Right renal pelvis (tissue), 4 donors: ENCODE measurements at places on chromosomes 3 and 15. TPM values are rescaled to one million over a fixed set of nuclear protein-coding genes. Genes with fewer than 3 reads are reported as not detected.
A peak's percentile ranks its signal among the peaks of the same experiment; 100 is the strongest.

Gene GCSAM
- 1.4 TPM for polyA plus RNA-seq

GRCh38 chr3:9290566-9290965 lies 41.1 kb upstream of the SRGAP3 start:
- DNase-seq = no peak

DNA sequence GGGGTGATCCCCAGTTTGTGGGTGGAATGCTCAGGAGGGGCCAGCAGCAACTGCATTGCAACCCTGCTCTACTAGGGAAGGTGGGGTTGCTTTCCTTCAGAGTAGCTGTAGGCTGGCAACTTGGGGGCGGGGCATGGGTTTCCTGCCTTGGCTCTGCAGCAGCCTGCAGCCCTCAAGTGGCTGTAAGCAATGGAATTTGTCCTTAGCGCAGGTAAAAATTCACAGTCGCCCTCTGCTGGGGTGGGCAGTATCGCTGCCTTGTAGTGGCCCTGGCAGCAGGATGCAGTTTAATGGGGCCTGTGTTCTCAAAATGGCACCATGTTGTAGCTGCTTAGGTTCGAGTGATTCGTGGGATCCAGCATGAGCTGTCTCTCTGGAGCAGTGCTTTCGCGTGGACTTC lies 29.8 kb downstream of the STT3B start:
- no peak for DNase-seq

Gene IQCB1
- polyA plus RNA-seq = 30.2 TPM

Gene KIF7
- polyA plus RNA-seq = 10.3 TPM

GRCh38 chr3:137204409-137204808 lies 246.6 kb downstream of the IL20RB start:
- no peak for DNase-seq

GRCh38 chr3:46143951-46144473 lies 64.1 kb downstream of the CCR1 start:
- DNase-seq = no peak

Gene GRM7
- 2.8 TPM for polyA plus RNA-seq

GRCh38 chr15:36108541-36108940 lies 470.9 kb upstream of the CDIN1 start:
- DNase-seq = no peak

GRCh38 chr3:94176988-94177745 lies 114.3 kb downstream of the NSUN3 start:
- DNase-seq = no peak

GRCh38 chr3:189041482-189042090 lies 130.2 kb upstream of the TPRG1 start:
- peak; percentile 17 for DNase-seq

Gene SLC6A1
- polyA plus RNA-seq = 1.2 TPM

- DNase-seq = peak; percentile 54
Measured at GRCh38 chr15:65184305-65184867, 756 bp downstream of the CLPX start.

DNA sequence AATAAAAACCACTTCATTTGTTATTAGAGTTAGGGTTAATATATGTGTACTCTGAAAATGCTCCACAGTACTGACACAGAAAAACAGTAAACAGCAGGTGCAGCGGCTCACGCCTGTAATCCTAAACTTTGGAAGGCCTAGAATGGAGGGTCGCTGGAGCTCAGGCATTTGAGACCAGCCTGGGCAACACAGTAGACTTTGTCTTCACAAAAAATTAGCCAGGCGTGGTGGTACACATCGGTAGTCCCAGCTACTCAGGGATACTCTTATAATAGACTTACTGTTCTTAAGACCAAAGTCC lies 40.3 kb downstream of the UACA start:
- no peak for DNase-seq

Gene PIAS1
- 50.0 TPM for polyA plus RNA-seq

- no peak for DNase-seq
Measured at GRCh38 chr3:127711021-127711695, 38.4 kb downstream of the ABTB1 start.

- no peak for DNase-seq
Measured at GRCh38 chr3:177852001-177852807, 654.9 kb upstream of the TBL1XR1 start.

- DNase-seq = no peak
Measured at GRCh38 chr3:184952671-184953070, 140.7 kb downstream of the VPS8 start.
